ENCODE measurements at places on chromosomes 1 and 21.

GRCh38 chr1:203320591-203321272, 15.4 kb downstream of the BTG2 start:
- DNase-seq, result no peak

GRCh38 chr1:224181453-224181810, 1.6 kb upstream of the DEGS1 start:
- no peak for DNase-seq

DNA sequence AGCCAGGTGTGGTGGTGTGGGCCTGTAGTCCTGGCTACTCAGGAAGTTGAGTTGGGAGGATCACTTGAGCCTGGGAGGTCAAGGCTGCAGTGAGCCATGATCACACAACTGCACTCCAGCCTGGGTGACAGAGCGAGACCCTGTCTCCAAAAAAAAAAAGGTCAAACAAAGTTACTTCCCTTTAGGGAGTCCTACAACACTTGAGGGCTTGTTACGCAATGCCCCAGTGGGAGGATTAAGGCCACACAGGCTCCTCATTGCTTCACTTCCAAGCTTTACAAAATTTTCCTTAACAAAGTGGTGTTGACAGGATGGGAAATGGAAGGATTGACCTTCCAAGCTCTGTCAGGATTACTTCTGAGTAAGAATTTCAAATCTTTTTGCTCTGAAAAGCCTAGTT, 6.2 kb upstream of the EXTL1 start:
- no peak for DNase-seq

DNA sequence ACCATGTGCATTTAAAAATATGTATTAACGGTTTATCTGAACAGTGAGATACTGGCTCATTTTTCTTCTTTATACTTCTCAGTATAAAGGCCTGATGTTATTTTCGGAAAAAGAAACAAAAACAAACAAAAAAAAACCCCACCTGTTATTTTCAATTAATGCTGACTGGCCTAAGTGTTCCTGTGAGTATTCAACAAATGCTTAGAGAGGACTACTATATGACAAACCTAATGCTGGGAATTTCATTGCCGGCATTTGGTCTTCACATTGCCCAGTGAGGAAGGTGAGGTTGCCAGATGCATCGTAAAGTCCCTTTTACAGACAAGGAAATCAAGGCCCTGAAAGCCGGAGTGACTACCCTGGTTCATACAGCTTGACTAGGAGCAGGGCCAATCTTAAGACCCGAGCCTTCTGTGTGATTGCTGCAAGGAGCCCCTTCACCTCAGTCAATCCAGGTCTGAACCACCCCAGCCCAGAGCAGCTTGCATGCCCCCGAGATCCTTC, 599 bp downstream of the MRPL24 start:
- no peak for DNase-seq

DNA sequence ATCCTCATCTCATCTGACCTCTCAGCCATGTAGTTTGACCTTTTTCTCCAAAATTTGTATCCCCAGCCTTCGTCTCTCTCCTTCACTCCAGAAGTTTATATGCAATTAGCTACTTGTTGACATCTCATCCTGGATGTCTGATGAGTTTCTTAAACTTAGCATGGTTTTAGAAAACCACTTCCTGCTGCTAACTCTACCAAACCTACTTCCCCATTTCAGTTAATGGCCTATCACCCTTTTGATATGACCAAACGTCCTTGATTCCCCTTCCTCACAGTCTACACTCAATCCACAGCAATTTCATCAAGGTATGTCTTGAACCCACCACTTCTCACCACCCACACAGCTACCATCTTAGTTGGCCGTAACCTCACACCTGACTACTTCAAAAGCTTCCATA, 121.9 kb downstream of the LRRC40 start:
- no peak for DNase-seq

DNA sequence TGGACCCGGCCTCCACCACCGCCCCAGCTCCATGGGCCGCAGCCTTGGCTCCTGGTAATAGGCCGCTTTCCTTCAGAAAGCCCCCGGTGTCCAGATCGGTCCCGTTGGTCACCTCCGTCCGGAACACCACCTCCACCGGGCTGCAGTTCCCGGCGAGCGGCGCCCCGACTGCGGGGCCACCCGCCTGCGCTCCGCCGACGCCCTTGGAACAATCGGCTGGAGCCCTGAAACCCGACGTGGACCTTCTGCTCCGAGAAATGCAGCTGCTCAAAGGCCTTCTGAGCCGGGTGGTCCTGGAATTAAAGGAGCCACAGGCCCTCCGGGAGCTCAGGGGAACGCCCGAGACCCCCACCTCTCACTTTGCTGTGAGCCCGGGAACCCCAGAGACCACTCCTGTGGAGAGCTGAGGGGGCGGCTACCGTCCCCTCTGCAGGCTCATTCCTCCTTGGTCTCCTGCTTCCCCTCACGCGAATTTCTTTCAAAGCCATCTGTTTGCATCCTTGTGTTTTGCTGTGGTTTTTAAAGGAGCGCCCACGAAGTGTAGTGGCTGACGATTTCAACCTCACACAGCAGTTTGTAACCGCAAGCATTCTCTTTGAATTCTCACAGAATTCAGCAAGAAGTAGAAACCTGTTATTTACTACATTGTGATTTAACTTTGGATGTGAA, 6.0 kb downstream of the FCRLB start:
- no peak for DNase-seq

DNA sequence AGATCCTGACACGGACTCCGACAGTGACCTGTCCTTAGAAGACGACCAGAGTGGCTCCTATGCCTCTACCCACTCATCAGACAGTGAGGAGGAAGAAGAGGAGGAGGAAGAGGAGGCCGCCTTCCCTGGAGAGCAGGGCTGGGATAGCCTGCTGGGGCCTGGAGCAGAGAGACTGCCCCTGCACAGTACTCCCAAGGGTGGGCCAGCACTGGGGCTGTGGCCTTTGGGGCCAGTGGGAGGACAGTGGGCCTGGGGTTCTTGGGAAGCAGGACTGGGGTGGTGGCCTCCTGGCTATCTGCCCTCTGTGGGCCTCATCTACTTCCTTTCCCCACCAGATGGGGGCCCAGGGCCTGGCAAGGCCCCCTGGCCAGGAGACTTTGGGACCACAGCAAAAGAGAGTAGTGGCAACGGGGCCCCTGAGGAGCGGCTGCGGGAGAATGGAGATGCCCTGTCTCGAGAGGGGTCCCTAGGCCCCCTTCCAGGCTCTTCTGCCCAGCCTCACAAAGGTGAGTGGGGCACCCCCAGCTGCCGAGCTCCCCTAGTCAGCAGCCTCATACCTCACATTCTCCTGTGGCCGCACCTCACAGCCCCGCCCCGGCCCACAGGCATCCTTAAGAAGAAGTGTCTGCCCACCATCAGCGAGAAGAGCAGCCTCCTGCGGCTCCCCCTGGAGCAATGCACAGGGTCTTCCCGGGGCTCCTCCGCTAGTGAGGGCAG, 10.0 kb downstream of the PSRC1 start:
- no peak for DNase-seq

DNA sequence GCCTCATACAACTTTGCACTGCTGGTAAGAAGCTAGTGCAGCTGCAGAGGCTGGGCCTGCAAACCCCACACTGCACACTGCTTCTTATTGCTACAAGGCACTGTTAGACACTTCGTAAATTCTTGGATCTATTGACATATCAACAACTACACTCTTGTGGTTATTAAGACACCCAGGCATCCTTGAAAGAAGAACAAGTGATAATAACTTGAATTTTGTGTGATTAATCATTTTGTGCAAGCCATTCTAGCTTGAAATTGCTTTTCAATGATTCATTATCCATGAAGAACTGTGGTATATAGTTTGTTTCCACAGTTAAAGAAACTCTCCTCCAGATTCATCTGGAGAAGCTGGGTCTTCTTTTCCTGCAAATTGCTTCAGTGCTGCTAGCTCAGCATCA, 33.7 kb upstream of the IFI44L start:
- no peak for DNase-seq

- DNase-seq, result no peak
Measured at GRCh38 chr1:200642481-200642880, 21.9 kb upstream of the KIF14 start.

DNA sequence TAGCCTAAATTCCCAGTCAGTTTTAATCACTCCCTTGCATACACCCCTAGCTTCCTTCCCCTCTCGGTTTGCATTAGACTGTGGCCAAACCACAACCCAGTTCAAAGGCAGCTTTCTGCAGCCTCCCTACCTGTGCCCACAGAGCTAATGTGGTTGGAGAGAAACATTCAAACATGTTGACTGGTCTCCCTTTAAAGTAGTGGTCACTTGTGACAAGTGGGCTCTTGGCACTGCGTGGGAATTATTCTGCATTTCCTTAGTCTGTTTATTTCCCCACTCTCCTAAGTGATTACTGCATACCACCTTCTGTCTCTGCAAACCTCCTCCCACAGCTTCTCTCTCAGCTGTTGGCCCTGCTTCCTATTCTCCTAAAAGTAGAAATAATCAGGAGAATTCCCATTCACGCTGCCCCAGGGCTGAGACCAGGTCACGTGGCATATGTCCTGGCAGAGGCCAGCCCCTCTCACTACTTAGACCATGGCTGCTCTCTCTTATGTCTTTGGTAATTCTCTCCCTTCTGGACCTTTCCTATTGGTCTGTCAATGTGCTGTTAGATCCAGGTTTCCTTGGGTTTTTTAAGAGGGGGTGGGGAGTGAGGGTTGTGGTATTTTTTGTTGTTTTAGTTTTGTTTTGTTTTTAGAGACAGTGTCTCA, 38.4 kb upstream of the CD101 start:
- no peak for DNase-seq

DNA sequence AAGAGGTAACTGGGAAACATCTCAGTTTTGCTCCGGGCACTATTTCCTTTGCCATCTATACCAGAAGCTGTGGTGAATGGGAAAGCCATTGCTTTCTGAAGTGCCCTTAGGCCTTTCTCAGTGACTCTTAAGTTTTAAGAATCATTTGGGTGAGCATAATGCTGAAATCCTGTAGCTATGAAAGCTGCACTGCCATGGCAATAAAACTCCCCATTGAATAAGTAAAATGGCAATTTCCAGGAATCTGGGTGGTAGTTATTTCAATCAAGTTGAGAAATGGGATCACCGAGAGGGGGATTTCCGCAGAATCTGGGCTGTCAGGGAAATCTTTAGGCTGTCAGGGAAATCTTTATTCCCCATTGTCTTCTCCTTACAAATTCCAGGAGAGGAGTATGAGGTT, 26.8 kb upstream of the MACF1 start:
- no peak for DNase-seq

- no peak for DNase-seq
Measured at GRCh38 chr1:34640654-34641401, 114.0 kb upstream of the GJB5 start.

GRCh38 chr1:51497340-51497739, 21.7 kb downstream of the EPS15 start:
- no peak for DNase-seq

GRCh38 chr1:203144661-203145060, 17.1 kb downstream of the ADORA1 start:
- no peak for DNase-seq

GRCh38 chr1:240878631-240879030, 266.7 kb upstream of the GREM2 start:
- DNase-seq, result no peak

GRCh38 chr1:21324368-21325141, 34.3 kb upstream of the ECE1 start:
- DNase-seq, result no peak

- DNase-seq, result no peak
Measured at GRCh38 chr1:21247892-21248715, 42.2 kb downstream of the ECE1 start.

DNA sequence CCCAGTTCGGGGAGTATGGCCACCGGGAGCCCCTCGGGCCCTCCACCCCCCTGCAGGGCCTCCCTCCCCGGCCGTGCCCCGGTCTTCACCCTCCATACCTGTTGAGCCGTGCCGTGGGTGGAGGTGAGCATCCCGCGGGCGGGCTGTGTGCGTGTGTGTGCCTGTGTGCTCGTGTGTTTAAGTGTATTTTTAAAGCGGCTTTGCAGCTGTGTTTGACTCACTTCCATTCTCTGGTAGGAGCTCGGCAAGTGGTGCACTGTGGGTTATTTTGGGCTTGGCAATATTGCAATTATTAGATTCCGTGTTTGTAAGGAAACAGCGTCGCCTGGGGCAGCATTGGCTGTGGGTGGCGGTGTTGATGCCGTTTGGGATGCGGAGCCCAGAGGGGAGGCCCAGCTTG, 20.3 kb upstream of the PLCH2 start:
- DNase-seq, result no peak

GRCh38 chr1:39102537-39103327, 76.6 kb downstream of the NDUFS5 start:
- DNase-seq, result peak; percentile 82

GRCh38 chr1:45412899-45413298, 72.7 kb upstream of the MUTYH start:
- no peak for DNase-seq

DNA sequence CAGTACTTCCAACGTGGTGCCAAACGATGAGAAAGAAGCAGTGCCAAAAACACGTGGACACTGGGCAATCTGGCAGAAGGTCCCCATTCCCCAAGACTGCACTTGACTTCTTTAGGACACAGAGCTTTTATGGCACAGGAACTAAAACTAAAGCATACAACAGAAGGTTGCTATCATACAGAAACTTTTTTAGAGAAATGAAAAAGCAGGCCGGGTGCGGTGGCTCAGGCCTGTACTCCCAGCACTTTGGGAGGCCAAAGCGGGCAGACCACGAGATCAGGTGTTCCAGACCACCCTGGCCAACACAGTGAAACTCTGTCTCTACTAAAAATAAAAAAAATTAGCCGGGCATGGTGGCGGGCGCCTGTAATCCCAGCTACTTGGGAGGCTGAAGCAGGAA, 43.0 kb downstream of the GNB1 start:
- no peak for DNase-seq

DNA sequence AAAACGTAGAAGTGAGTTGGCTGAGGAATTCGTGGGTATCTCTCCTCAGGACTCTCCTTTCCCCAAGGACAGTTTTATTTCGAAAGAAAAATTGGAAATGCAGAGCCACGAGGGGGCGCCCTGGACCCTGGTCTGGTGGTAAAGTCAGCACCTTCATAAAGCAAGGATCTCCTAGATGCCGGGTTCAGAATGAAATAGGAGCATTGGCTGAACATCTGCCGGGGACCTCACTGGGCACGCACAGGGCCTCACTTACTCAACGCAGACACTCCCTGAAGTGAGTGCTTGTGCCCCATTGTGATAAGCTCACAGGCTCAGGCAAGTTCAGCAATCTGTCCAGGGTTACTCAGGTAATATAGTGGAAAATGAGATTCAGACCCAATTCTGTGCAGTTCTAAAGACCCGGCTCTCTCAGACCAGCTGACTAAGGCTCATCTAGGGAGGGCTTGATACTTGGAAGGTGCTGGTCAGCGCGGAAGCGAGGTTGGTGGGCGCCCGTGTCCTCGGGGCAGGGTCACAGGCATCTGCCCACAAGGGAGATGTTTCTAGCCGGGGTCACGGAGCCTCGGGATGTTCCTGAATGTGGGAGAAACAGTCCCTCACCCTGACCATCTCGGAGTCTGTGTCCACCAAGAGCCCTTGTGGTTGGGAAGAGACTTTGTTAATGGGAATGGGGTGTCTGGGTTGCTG, 55.7 kb upstream of the ETV3 start:
- no peak for DNase-seq

GRCh38 chr1:205356440-205357139, at the start of gene KLHDC8A:
Gene KLHDC8A (minus strand): TSS chr1:205356922. CDS start chr1:205343604, 13,318 bp downstream.
- no peak for DNase-seq

DNA sequence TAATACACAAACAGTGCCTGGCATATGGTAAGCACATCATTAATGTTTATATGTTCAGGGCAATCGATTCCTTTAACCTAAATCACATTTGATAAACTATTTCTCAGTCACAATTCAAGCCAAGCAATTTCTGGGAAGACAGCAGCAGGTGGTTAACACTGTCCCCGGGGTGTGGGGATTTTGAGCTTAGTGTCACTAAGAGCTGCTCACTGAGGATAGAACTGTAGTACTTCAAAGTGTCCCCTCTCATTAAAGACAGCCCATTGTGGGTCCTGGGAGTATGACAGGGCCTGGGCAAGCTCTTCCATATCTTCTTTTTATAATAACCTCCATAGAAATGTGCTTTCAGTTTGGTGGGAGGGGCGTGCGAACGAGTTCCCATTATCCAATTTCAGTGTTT, 8.4 kb upstream of the GALNT2 start:
- no peak for DNase-seq
